Activated effector memory CD4-positive, alpha-beta T cell treated with anti-CD3 and anti-CD28 coated beads, Interleukin-2, amount 50 U/mL, for 16 hours (primary cell): ENCODE measurements at places on chromosomes 5 and 9.

GRCh38 chr5:77776554-77777206 lies 541 bp upstream of the TBCA start:
- no peak for DNase-seq

DNA sequence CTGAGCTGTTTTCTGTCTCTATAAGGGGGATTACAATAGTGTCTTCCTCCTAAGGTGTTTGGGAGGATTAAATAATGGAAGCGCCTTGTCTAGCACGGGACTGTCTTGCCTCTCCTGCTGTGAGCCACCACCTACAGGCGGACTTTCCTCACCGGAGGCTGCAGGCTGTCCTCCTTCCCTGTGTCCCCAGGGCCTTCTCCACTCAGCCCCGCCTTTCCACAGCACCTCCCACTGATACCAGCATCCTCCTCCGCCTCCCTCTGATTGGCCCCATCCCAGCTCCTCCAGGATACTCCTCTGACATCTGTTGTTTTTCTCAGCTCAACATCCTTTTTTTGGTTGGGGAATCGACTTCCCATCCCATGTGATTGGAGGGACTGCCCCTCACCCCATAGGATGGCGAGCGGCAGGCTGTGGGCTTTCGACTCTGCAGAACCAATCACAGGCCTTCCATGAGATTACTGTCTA lies 851 bp upstream of the ZDHHC12 start:
- peak; percentile 79 for DNase-seq

DNA sequence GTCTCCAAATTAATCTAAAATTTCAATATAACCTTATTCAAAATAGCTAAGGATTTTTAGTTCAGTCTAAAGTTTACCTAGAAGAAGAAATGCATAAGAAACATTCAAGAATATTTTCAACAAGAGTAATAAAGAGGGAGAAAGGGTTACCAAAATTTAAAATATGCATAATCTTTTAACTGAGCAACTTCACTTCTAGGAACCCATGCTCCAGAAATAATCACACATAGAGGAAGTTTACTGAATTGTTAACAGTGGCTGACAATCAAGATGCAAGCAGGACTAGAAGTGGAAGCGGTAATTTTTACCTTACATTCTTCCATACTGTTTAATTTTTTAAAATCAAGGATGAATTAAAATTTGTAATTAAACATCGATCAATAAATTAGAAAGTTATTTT lies 1.9 kb downstream of the PJA2 start:
- DNase-seq, result no peak

DNA sequence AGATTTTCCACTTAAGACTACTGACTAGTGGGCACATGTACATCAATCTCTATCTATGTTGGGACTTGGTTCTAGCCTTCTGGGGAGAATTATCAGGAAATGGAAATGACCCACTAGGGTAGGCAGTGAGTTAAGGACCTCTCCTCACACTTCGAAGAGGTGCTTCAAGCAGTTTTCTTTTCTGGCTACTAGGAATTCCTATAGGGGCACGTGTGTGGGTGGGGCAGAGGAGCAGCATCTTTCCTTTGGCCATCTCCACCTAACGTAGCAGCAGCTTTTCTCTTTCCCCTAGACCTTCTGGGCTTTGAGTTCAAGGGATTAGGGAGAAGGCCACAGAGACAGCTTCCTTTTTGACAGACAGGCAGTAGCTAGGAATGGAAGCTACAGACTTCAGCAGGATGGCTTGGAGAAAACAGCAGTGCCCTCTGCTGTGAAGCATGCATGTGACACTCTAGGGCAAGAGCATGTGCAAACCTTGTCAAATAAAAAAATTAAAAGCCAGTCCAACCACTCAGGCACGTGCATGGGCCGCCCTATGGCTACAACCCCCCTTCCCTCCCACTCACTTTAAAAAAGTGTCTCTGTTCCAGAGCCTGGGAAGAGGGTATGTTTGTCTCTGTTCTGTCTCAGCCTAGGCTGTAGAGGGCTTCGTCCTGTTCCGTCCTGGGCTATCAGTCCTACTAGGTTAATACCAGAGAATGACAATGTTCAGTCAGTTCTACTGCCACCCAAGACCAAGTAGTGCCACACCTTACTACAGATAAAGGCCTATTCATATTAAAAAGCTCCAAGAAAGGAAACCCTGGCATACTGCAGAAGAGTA lies 8.7 kb upstream of the GFRA3 start:
- no peak for DNase-seq

GRCh38 chr5:1380011-1380817 lies 35.3 kb upstream of the CLPTM1L start:
- DNase-seq, result peak; percentile 83
